Femur (tissue), 1 donor: ENCODE measurements at places on chromosomes 13 and 19.

DNA sequence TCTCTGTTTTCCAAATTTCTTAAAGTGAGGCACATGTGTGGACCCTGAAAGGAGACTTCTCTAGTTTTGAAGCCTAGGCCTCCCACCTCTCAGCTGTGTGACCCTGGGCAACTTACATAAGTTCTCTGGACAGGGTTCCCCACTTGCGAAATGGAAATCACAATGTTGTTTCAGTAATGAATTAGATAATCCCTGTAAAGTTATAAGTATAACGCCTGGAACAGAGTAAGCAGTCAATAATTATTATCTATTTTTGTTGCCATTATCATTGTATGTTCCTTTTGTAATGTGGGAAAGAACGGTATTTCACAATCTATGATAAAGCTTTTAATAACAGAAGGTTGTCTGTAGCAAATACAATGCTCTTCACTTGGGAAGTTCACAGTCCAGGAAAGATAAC is 437.3 kb upstream of the ZNF507 start:
- DNase-seq = no peak

DNA sequence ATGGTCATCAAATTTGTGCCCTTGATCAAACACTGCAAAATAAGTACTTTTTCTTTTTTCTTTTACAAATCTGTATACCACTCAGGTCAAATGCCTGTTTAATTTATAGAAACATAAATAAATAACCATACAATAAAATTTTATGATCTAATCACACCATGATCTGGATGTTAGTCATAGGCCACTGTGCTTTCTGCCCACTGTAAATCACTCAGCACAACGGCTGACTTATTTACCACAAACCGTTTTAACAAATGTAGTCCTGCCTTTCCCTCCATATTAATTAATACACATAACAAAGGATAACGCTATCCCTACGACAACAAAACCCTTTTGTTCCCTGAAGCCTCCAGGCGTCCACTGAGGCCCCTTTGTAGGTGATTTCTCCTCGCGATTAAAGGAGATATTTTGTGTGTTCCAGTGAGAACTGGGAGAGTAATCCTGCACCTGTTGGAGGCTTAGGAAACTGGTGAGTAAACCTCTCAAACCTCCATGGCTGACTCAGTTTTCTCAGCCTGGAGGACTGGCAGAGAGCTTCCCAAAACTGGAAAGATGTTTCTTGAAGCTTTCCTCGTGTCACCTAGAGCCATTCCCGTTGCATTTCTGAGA is 477.1 kb upstream of the SGCG start:
- no peak for DNase-seq

GRCh38 chr19:8403820-8404109 is 9.3 kb upstream of the MARCHF2 start:
- no peak for DNase-seq

- DNase-seq = no peak
Measured at GRCh38 chr19:17722655-17723240, 3.5 kb downstream of the MAP1S start.

DNA sequence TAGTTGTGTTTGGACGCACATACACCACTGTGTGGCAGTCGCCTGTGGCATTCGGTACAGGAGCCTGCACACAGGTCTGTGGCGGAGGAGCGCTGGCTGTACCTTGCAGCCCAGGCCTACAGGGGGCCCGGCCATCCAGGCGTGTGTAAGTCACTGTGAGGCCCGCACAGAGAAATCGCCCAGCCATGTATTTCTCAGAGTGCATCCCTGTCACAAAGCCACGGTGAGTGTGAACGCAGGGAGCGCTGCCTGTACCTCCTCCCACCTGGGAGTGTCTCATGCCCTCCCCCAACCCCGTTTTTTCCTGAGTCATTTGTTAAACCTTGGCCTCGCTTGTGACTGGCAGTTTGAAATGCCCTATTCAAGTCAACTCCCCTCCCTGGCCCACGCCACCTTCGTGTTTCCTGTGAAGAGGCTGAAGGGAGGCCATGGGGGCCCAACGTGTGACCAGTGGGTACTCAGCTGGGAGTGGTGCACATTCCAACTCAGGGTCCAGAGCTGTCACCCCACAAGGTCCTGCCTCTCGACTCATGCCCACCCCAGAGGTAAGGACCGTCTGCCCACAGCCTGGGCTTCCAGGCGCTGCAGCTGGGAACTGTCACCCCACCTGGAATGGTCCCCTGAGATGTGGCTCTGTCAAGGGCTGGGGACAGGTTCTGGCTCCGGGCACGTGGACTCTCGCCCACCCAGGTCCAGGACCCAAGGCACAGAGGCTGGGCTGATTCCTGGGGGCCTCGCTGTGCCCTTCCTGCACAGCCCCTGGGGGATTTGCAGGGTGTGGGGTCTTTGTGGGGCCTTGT is 11.6 kb upstream of the RASA3 start:
- peak; percentile 24 for DNase-seq

- no peak for DNase-seq
Measured at GRCh38 chr13:108005231-108005630, 210.1 kb downstream of the LIG4 start.

- DNase-seq = no peak
Measured at GRCh38 chr13:69619651-69620050, 488.0 kb upstream of the ATXN8OS start.

- DNase-seq = no peak
Measured at GRCh38 chr13:57638186-57638890, 6.8 kb downstream of the PCDH17 start.

- no peak for DNase-seq
Measured at GRCh38 chr19:29031216-29031615, 181.7 kb downstream of the UQCRFS1 start.
